ENCODE measurements at places on chromosomes 2 and 18.

- DNase-seq, result no peak
Observed at GRCh38 chr2:219644801-219645480, 17.5 kb downstream of the SLC4A3 start.

DNA sequence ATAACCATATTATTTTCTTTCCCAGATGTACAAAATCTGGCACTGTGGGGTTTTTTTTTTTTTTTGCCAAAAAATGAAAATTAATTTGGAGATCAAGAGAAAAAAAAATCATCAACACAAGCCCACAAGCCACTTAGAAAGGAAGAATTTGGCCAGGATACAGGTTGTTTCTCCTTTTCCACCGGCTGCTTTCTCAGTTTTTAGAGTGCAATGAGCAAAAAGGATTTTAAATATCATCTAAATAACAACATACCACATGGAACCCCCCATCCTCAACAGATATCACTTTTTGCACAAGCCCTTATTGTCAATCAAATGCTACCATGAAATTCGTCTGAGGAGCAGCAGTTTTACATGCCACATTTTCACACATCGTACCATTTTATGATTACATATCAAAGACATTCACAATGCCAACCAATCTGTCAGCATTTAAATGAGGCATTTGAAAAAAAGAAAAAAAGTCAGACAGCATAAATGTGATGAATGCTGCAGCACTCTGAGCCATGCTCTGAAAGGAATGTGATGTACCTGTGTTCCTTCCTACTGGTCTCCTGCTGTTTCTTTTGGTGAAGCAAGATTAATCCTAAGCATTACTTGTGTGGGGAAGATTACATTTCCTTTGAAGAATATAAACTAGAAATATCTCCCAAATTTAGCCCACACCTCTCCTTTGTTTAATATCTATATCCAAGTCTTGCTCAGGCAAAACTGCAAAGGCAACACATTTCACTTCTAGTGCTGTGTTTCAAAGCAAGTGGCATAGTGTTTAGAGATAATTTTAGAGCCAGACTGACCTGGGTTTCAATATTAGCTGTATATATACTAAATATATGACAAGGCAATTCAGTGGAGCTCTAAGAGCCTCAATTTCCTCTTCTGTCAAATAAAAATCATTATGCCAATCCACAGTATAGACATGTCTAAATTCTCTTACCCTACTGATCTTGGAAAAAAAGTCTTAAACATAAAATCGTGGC lies 391.3 kb downstream of the CMPK2 start:
- DNase-seq, result no peak

DNA sequence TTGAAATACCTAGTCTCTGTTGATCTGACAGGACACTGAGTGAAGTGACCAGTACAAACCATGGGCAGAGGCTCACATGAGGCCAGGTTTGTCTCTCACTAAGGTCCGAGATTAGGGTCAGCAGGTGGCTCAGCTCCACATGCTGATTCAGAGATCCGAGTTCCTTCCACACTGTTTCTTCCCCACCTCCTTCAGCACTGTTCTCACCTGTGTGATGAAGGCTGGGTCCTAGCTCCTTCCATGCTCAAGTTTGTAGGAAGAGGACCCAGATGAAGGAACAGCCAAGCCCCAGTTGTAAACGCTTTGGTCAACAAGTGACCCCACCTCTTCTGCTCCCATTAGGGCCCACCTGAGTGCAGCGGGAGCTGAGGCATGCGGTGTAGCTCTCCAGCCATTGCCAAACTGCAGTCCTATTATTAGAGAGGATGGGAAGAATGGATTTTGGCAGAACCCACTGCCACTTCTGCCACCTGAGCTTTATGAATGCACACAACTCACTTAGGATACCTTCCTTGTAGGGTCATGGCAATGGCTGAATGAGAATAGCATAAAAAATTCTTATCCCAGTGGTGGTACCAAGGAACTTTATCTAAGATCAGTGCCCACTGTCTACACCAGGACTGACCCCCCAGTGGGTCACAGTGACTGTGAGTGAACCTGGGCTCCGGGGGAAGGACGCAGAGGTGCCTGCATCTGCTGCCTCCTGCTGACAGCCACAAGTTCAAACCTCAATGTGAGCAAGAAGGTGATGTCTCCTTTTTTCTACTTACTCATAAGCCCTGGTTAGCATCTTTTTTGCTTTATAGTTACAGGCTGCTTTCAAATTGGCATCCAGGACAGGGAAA lies 324.8 kb upstream of the HS6ST1 start:
- DNase-seq, result no peak

DNA sequence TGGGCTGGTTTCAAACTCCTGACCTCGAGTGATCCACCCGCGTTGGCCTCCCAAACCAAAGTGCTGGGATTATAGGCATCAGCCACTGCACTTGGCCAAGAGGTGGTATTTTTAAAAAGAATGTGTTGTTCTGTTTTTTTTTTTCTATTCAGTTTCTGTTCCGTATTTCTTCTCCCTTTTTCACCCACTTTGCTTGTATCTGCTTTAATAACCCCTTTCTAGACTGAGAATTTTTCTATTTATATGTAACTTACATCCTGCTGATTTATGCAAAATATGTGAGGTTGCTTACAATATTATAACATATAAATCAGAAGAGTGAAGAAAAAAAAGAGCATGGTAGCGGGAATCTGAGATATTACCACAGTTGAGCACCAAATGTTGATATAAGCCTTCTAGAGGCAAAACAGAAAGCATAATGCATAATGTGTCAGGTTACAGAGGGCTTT lies 17.2 kb upstream of the LYPD6B start:
- no peak for DNase-seq

GRCh38 chr2:206562375-206562774 lies 79.9 kb upstream of the FAM237A start:
- no peak for DNase-seq

DNA sequence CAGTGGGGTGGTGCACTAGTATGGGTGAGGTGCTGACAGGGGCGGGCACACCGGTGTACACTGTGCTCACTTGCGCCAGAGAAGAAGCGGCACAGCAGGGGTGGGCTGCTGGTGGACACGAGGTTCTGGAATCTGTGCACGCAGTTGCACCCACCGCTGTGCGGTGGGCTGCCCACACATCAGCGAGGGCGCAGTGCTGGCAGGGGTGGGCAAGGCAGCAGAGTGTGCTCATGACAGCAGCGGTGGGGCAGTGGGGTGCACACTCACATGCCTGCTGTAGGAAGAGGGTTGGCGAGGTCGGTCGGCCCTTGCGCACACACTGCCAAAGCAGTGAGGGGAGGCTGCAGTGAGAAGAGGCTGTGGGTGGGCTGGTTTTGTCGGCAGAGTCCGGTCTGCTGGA lies 141.8 kb downstream of the GALNT13 start:
- DNase-seq, result no peak

GRCh38 chr2:58539973-58540372 lies 298.8 kb upstream of the FANCL start:
- no peak for DNase-seq

- DNase-seq, result no peak
Observed at GRCh38 chr2:27710640-27711430, 47.1 kb downstream of the SLC4A1AP start.

DNA sequence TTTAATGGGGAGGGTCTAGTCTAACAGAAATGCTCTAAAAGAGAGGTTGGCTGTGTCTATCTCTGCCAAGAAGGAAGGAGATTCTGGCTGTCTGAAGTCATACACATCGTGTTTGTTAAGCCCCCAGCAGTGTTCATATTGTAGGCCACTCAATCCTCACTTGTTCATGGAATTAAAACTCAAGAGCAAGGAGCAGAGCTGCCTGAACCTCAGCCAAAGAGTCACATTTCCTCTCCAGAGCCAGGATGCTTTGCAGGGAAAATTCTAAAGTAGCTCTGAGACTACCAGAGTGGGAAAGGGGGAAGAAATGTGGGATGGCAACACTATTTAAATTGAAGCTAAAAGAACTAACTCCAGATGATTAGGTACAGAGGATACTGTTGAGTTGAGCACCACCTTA lies 190.7 kb upstream of the CXCR4 start:
- DNase-seq, result no peak

GRCh38 chr2:20576598-20577115 lies 74.2 kb downstream of the HS1BP3 start:
- no peak for DNase-seq

- no peak for DNase-seq
Observed at GRCh38 chr2:190908532-190908931, 27.9 kb downstream of the GLS start.

GRCh38 chr2:201859949-201860348 lies 53.6 kb downstream of the CDK15 start:
- DNase-seq, result no peak

DNA sequence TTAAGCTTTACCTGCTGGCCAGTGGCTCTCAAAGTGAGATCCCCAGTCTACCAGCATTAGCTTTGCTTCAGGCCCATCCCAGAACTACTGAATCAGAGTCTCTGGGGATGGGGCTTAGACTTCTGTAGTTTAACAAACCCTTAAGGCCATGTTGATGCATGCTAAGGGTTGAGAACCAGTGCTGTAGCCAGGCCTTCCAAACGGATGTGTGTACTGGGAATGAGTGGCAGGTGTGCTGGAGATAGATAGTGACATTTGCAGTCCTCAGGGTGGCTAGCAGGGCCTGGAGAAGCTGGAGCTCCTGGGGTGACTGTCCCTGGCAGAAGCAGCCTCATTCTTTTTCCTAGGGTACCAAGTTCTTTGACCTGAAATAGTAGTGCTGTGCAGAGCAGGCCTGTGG lies 148.5 kb downstream of the PPP1R1C start:
- no peak for DNase-seq

DNA sequence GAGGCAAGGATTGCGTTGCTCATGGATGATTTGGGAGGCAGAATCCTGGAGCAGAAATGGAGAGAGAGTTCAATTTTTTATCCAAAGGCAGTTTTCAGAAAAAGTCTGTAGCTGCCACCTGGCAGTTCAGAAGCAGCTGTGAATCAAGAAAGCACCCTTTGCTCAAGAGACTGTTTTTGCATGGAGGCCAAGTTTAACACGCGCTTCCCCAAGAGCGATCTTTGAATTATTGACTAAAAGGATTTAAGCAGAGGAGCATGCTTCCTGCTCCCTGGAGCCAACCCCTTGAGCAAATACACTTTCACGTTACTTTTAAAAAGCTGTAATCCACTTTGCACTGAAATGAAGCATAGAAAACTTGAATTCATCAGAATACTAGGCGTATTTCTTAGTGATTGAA lies 252.4 kb downstream of the RNF144A start:
- DNase-seq, result no peak

DNA sequence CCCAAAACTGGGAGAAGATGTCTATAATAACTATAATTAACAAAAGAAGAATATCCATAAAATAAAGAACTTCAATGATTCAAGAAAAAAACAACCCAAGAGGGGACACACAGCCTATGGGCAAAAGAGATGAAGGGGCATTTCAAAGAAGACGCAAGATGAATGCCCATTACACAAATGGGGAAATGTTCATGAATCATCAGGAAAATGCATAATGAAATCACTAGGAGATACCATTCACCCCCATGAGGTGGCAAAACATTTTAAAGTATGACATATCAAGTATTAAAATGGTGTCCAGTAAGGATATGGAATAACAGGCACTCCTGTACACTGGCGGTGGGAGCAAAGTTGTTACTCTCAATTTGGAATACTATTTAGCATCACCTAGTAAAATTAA lies 183.3 kb downstream of the TXNL1 start:
- no peak for DNase-seq

DNA sequence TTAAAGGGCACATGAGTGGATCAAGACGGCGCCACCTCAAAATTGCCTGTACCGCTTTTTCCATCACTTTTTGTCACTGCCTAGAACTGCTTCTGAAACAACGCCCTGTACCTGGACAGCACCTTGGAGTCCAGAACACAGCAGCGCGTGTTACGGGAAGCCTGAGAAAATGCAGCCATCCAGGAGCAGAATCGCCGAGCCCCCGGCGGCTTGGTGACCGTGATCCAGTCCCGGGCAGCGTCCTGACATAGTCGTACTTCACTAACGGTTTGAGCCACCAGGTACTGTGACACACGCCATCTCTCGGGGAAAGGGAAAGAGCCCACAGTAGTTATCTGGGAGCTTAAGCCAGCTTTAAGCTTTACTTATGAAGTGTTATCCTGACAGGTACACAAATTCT lies 168.9 kb upstream of the SALL3 start:
- DNase-seq, result no peak

DNA sequence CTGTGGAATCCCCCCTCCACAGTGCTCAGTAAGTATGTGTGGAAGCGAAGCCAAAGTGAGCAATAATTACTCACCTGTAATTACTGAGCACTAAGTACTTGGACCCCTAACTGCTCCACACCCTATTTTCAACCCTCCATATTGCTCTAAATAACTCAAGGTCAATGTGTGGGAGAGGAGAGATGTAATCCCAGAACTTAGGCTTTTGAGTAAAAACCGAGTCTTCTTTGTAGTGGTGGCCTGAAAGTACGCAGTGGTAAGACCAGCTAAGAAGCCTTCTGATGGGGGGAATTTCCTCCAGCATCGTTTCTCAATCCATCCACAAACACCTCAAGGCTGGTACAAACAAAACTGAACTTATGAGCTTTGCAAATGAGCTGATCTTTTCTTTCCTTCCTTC lies 551.6 kb downstream of the ZEB2 start:
- DNase-seq, result no peak

DNA sequence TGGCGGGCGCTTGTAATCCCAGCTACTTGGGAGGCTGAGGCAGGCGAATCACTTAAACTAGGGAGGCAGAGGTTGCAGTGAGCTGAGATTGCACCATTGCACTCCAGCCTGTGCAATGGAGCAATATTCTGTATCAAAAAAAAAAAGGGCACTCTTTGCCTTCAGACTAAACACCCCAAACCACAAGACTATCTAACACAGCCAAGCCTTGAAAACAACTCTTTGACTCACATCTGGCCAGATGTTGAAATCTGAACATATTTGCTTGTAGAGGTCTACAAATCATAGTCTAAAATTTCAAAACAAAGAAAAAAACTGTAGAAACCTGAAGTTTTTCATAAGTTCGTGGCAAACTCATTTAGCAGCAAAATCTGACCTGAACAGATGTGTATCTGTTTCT lies 94.9 kb downstream of the FAM161A start:
- no peak for DNase-seq

DNA sequence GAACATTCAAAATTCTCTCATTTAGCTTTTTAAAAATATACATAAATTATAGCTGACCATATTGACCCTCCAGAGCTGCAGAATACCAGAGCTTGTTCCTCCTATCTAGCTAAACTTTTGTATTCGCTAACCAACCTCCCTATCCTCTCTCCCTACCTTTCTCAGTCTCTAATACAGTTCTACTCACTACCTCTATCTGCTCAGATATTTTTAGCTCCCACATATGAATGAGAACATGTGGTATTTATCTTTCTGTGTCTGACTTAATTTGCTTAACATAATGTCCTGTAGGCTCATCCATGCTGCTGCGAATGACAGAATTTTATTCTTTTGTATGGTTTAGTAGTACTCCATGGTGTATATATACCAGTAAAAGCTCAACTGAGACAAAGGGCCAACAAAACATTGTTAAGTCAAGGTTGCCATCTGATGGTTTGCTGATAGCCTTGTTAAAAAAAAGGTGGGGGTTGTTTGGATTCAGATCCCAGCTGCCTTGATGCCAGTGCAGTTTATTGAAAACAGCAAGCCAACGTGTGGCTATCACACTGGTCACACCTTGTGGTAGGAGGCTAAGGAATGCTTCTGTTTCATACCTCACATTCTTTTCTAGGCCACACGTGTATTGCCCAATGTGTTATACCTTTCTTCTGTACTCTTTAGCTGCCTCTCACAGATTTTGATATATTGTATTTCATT lies 101.5 kb downstream of the VWA3B start:
- no peak for DNase-seq

- DNase-seq, result no peak
Observed at GRCh38 chr2:218708086-218708485, 2.5 kb upstream of the TTLL4 start.
